ENCODE measurements at places on chromosomes 1 and 21.

- no peak for DNase-seq
Observed at GRCh38 chr21:14040386-14040785, 170.4 kb downstream of the LIPI start.

DNA sequence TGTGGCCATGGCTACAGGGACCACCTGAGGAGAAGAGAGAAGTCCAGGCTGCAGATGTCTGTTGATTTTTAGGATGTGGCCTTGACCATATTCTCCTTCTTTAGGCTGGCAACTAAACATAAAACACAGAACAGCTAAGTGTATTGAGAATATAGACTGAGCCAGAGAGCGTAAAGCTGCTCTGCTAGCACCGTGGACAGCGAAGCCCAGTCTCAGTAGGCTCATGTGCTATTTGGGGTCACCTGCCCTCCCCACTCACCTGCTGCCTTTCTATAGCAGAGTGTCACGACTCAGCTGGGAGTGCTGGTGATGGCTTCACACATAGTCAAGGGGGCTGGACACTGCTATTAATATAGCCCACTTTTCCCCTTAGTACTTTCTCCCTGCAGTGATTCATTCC, 278.5 kb downstream of the KCNH1 start:
- no peak for DNase-seq

DNA sequence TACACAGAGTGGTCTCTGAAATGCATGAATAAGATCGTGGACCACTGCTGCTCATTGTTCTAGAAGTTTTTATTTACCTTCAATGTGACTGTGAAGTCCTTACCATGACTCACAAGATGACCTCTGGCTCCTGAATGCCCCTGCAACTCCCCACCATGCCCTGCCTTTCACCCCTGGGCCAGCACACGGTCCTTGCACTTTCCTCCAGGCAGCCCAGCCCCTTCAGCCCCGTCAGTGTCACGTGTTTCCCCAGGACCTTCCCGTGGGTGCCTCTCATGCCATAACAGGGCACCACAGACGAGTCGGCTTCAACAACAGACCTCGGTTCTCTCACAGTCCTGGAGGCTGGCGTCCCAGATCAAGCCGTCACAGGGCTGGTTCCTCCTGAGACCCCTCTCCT, 62.1 kb downstream of the B3GALT5 start:
- no peak for DNase-seq

DNA sequence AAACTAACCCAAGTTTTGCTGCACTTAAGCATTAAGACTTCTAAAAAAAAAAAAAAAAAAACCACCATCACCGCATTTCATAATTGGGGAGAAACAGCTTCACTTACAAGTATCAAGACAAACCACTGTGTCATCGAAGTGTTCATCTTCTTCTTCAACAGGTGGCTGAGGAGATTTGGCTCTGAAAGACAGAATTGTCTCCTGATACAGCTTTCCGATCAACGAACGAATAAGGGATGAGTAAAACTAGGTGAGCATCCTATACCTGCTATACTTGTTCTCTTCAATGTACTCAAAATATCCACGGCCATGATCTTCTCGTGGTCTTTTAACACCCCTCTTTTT, 2.0 kb downstream of the HNRNPU start:
- no peak for DNase-seq

DNA sequence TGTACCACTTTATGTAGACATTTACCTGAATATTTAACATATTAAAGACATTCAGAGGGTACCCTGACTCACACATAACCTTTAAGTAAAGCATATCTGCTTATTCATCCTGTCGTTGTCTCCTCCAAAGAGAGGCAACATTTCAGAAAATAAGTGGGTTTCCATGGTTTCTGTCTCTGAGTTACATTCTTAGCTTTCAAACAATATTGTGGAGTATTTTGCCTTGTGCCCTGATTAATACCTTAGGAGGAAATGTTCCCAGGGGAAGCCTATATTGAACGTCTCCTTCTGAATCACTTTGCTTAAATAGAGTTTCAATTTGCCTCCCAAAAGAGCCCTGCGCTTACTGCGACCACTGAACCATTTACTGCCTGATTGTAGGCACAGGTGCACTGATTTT, 26.1 kb downstream of the PALMD start:
- no peak for DNase-seq

DNA sequence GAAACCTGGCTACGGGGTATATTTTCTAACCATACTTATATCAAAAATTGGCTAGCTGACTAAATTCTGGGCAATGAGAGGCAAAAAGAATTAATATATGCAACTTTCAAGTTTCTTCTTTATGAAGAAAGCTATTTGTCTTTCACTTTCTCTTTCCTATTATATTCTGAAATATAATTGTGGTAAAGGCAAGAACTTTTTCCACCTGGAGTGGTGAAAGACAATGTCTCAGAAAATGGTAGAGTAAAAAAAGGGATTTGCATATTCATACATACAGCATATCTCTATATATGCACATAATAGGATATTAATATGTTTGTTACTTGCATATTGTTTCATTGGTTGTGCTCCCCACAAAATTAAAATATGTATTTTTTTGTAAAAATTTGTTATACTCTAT, 793.8 kb downstream of the PLA2G4A start:
- no peak for DNase-seq

DNA sequence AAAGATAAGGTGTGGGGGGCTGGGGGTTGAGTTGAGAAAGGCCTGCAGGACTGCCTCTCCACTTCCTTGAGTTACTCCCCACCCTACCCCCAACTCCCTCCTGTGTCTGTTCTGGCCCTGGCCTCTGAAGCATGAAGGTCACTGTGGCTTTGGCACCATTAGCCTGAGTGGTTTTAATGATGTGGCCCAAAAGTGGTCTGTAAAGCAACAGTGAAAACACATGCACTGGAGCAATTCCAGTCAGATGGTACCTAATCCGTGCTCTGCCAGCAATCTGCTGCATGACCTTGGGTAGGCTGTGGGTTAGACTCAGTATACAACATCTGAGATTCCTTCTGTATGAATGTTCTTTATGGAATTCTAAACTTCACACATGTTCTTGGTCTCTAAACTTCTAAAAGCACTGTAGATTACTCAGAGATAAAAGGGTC, 86.5 kb upstream of the ATP1A1 start:
- no peak for DNase-seq

All from NCI-H1092 treated with DMSO at 0.1 percent for 48 hours (cell line).